ENCODE measurements at places on chromosomes 12 and 14. TPM values are rescaled to one million over a fixed set of nuclear protein-coding genes. Genes with fewer than 3 reads are reported as not detected.

DNA sequence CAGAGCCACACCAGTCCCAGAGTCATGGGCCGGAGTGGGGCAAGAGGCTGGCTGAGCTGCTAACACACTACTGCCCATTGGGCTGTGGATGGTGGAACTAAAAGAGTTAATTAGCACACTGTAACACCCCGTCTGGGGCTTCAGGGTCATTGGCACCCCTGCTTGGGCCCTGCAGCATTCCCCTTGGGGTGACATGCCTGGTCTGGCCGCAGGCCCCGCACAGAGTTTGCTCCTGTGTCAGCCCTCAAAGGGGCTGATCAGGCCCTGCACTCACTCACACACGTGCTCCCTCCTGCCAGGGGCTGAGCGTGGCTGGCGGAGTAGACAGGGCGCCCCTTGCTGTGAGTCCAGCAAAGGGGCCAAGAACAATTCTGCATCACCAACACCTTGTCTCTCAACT is 1499.6 kb upstream of the TMEM132C start:
- DNase-seq = no peak

The MAP4K5 gene
- 69.0 TPM for total RNA-seq

The WNK1 gene
- 107 TPM for total RNA-seq

GRCh38 chr14:92644171-92644969 is 104.1 kb downstream of the LGMN start:
- DNase-seq = no peak

DNA sequence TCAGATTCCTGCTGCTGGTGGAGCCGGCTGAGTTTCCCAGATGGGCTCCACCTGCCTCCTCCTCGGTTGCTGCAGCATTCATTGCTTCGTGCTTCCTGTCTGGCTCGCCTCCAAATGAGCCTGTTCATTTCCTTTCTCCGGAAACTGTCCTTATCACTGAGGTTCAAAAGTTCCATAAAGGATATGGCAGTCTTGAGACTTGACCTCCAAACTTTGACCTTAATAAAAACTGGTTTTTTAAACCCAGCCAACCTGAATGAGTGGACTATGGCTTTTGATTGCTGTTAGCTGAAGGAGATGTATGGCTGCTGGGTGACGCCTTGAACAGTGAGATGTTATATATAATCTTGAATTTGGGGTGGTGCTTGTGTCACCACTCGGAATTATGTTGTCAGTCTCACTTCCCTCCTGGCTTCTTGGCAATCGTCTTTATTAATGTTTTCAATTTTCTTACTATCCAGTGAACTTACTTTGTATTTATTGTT is 62.7 kb downstream of the RASSF3 start:
- peak; percentile 85 for DNase-seq

All from Calu3 (cell line).